ENCODE measurements at places on chromosomes 1 and 21. TPM values are rescaled to one million over a fixed set of nuclear protein-coding genes. Genes with fewer than 3 reads are reported as not detected.

DNA sequence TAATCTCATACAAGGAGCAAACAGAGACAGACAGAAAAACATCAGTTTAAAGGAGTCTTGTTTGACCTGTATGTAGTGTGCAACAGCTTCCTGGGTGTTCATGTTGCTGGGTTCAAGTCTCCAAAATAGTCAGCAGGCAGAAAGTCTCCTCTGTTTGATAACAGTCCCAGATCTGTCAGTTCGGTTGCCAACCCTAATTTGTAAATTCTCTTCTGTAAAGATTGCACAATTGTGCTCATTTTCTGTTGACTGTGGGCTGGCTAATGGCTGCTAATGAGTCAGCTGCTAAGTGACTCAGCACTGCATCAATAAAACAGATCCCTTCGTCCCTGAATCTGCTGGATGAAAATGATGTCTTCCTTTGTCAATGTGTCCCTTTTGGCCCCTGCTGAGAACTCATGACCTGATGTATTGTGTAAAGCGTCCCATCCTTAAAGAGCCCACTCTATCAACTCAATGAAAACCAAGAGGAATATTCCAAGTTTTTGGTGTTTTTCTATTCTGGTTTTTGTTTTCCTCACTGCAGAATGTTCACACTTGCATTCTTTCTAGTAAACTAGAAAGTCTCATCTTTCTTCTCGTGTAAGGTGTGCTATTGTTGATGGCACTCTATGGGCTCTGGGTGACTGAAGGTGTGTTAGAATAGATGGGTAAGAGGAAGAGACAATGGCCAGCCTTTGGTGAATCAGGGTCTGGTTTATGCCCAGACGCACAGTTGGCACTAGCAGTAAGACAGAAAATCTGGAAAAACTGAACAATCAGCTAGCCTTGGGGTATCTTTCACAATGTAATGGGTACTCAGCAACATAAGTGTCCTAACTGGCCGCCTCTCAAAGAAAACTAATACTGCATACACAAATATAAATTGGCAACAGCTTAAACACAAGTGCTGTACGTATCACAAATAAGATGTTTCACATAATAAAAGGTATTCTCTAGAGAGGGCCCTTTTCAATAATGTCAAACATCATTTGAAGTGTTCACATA is 75.1 kb upstream of the SIPA1L2 start:
- peak; percentile 31 for DNase-seq

- no peak for DNase-seq
Observed at GRCh38 chr1:17098446-17099317, 20.6 kb downstream of the PADI2 start.

GRCh38 chr21:17387030-17387617 is 125.7 kb upstream of the CXADR start:
- peak; percentile 47 for DNase-seq

DNA sequence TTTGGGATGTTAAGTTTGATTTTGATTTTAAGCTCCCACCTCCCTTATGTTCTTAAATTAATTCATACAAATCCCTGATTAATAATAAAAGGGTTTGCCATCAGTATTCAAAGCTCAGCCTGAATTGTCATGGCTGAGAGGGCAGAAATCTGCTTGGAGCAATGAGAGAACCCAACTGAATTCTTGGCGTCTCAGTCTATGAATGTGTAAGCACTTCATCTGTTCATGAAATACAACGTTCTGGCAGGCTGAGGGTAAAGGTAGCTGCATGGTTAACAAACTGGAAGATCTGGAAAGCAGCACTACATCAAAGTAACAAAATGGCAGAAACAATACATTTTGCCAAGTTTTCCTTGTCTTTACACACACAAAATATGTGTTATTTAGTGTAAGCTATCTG is 95.3 kb downstream of the ACBD6 start:
- DNase-seq = no peak

Gene TMEM61
- 0.45 TPM for total RNA-seq

DNA sequence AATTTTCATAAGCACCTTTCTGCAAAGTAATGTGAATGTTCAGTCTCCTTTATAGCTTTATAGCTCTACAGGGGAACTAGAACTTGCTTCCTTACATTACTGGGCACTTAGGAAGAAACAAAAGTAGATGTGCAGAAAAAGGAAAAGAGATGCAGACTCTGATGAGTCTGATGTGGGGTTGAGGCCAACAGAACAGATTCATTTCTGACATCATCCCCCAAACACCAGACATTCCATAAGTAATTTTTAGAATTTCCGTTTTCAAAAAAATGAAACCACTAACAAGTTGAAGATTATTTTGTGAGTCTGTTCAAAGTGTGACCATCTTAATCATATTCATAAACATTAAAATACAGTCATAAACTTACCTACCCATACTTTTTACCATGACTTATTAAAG is 96.0 kb downstream of the NRIP1 start:
- no peak for DNase-seq

- DNase-seq = no peak
Observed at GRCh38 chr1:58650141-58650540, 49.7 kb downstream of the MYSM1 start.

- no peak for DNase-seq
Observed at GRCh38 chr1:159170639-159171038, 776 bp upstream of the CADM3 start.

DNA sequence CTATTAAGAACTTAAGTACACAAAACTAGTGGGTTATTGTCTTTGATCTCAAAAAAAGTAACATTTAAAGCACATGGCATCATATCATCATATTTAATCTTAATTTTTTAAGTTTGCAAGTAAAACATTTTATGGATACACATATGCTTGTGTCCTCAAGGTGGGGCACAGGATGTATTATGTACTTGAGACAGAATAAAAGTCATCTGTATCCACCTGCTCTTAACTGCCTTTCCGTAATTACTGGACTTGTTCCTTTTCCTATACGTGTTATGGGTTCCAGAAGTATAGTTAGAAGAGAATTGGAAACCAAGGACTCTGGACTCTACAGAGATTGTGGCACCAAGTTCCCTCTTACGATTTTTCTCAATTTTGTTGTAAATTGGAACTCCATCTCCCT is 79.4 kb downstream of the FCRL5 start:
- DNase-seq = no peak

- no peak for DNase-seq
Observed at GRCh38 chr1:46862348-46862747, 63.5 kb downstream of the CYP4B1 start.

GRCh38 chr1:15963968-15964648 is 11.8 kb downstream of the ZBTB17 start:
- DNase-seq = no peak

Gene ATP1A2
- not detected for total RNA-seq

Gene PLA2G2D
- total RNA-seq = not detected

- no peak for DNase-seq
Observed at GRCh38 chr1:159935719-159936272, 9.6 kb downstream of the IGSF9 start.

GRCh38 chr1:19042675-19043578 is 86.5 kb upstream of the IFFO2 start:
- peak; percentile 52 for DNase-seq

- DNase-seq = peak; percentile 71
Observed at GRCh38 chr1:163174524-163175437, 27.9 kb downstream of the RGS5 start.

Gene MROH9
- not detected for total RNA-seq

GRCh38 chr1:245984390-245985155 is 522.5 kb downstream of the SMYD3 start:
- DNase-seq = no peak

GRCh38 chr1:109499661-109500536 is 6.0 kb downstream of the CYB561D1 start:
- DNase-seq = peak; percentile 64

Gene SLC6A17
- 0.24 TPM for total RNA-seq

- DNase-seq = no peak
Observed at GRCh38 chr21:35641271-35642016, 418.9 kb downstream of the SETD4 start.

- DNase-seq = no peak
Observed at GRCh38 chr1:196623079-196623478, 14.8 kb upstream of the KCNT2 start.

Gene DCST1
- total RNA-seq = not detected

Gene CD164L2
- total RNA-seq = not detected

Gene ZNF695
- 19.6 TPM for total RNA-seq

GRCh38 chr1:11523261-11523660 is 44.3 kb downstream of the DISP3 start:
- DNase-seq = no peak

DNA sequence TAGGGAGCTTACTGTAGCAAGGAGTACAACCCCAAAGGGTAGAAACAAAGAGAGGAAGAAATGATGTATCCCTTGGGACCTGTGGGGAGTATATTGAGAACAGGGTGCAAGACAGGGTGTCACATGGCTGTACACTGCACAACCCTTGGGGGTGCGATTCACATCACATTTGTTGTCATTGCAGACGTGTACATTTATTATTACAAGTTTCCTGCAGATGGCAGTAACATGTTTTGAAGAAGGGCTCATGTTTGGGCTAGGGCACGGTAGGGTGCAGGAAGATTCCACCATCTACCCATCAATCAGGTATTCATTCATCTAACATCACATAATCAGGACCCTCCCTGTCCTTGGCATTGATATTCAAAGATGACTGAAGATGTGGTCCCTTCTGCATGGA is 62.5 kb downstream of the NDUFS5 start:
- DNase-seq = no peak

Gene NTMT2
- total RNA-seq = not detected

DNA sequence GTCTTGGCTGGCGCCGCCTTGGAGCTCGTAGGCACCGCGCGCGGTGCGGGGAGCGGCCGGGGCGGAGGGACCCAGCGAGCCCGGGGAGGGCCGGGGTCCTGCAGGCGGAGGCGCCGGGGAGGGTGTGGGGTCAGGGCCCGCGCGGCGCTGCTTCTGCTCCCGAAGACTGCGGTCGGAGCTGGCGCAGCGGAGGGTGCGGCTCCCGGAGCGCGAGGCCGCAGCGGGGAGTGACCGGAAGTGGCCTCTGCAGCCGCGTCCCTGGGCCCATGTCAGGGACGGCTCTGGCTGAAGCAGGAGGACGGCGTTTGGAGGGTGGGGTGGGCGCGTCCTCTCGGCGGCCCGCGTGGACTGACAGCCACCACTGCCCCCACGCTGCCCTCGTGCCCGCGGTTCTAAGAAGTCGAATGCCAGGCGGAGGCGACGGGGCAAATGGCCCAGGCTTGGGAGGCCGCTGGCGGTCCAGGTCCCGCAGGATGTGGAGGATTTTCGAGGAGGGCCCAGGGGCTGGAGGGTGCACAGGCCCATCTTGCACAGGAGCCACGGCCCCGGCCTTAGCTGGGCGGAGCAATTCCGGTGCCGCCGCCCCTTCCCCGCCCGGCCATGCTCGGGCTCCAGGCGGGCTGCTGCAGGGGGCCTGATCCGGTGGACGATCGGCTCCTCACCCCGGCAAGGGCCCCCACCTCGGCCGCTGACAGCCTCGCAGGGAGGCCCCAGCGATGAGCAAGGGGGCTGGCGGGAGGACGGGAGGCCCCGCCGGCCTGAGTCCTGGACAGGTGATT is 7.7 kb upstream of the ZNF669 start:
- peak; percentile 67 for DNase-seq

Gene PLXNA2
- total RNA-seq = 16.2 TPM

Gene TSPAN2
- total RNA-seq = 6.0 TPM

GRCh38 chr1:244834543-244835275 is 749 bp upstream of the COX20 start:
- DNase-seq = peak; percentile 94

Gene ANGPTL7
- total RNA-seq = not detected

Gene TRIM58
- not detected for total RNA-seq

DNA sequence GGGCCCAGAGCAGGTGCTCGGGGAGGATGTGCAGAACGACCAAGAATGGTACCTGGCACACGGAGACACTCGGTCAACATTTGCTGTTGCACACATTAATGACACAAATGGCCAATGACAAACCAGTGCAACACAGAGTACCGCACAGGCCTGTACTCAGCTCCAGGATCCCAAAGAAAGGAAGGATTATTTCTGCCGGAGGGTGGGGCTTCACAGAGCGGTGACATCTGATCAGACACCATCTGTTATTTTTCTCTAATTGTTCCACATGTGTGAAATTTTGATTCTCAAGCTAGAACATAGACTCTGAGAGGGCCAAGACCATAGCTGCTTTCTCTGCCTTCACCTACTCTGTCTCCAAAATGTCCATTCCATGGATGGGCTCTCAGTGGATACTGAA is 100.4 kb downstream of the MRPL37 start:
- DNase-seq = no peak

Gene SEC16B
- 4.2 TPM for total RNA-seq

DNA sequence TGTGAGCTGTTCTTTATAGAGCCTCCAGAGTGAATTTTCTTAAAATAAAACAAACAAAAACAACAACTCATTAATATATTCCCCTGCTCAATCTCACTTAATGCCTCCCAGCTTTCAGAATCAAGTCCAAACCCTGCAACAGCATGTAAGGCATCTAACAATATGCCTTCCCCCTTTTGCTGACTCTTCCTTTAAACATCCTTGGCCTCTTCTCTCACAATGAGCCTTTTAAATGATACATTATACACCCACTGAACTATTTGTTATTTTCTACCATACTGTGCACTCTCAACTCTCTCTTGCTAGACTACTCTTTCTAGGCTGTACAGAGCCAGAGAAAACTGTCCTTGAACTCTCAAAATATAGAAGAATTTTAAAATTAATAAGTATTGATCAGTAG is 115.2 kb upstream of the SNX7 start:
- no peak for DNase-seq
